ENCODE measurements at places on chromosomes 2 and 18.

DNA sequence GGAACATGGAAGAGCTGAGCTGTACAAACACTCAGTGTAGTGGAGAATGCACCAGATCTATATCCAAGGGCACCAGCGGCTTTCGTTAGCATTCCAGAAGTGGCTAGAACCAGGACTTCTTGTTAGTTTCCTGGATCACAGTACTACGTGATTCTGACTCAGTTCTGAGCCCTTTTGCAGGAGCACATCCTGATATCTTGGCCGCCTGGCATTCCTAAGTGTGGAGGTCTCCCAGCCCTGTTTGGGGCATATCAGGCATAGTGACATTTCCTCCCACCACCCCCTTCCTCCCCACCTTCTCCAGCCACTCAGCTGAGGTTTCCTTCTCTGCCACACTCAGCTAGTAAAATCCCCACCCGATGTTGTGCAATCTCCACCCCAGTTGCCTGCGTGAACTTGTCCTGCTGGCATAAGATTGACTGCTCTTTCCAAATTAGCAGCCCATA, 63.4 kb downstream of the BMP10 start:
- no peak for DNase-seq

- DNase-seq: no peak
Observed at GRCh38 chr2:70448041-70448440, 105.6 kb downstream of the TGFA start.

DNA sequence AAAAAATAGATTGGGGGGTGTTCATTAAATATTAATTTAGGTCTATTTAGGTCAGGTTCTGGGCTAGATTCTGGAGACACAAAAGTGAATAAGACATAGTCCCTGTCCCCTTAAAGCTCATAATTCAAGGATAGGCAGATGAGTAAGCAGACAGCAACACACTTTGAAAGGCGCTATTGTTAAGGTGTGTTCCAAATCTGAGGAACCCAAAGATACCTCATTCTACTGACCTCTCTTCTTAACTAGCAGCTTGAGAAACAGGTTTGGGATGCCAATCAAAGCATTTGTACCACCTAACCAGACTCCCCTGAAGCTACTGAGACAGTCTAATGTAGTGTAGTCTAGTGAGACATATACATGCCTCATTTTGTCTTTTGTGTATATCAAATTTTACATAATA, 34.8 kb downstream of the SEMA4F start:
- DNase-seq: no peak

DNA sequence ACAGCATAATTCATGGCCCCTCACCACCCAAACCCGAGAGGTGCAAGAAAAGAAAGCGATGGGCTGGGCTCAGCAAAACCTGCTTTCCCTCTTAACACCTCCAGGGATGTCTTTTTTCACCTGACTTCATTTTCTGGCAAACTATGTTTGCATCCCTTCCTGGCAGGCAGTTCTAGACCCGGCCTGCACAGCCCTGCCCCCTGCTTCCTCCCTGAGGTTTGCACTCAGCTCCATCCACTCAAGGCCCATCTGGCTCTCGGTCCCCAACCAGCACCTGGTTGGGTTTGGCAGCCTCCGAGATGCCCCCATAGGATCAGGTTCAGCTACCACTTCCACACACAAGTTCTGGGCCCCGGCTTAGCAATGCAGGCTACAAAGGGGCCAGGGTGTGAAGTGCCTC, 185.7 kb downstream of the SMAD7 start:
- no peak for DNase-seq

GRCh38 chr2:8980096-8980495, 23.4 kb downstream of the MBOAT2 start:
- no peak for DNase-seq

- no peak for DNase-seq
Observed at GRCh38 chr2:218229851-218230250, 12.9 kb downstream of the ARPC2 start.

GRCh38 chr2:35462226-35462998, 893.2 kb upstream of the CRIM1 start:
- no peak for DNase-seq

- no peak for DNase-seq
Observed at GRCh38 chr2:203660465-203660864, 46.0 kb upstream of the CD28 start.

DNA sequence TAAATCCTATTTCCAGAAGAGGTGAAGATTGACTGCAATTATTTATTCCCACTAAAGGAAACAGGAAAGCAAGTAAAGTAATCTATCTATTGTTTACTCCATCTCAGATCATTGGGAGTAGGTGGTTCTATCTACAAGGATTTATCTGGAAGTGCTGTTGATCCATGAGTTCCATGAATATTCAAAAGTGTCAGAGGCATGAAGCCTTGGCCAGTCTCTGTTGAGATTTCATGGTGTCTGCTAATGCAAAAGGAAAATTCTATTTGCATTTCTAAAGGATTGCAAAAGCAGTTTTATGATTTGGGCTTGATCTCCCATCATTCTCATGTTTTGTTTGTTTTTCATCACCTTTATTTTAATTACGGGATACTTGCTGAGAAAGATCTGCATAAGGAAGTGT, 102.4 kb upstream of the ST6GAL2 start:
- no peak for DNase-seq

DNA sequence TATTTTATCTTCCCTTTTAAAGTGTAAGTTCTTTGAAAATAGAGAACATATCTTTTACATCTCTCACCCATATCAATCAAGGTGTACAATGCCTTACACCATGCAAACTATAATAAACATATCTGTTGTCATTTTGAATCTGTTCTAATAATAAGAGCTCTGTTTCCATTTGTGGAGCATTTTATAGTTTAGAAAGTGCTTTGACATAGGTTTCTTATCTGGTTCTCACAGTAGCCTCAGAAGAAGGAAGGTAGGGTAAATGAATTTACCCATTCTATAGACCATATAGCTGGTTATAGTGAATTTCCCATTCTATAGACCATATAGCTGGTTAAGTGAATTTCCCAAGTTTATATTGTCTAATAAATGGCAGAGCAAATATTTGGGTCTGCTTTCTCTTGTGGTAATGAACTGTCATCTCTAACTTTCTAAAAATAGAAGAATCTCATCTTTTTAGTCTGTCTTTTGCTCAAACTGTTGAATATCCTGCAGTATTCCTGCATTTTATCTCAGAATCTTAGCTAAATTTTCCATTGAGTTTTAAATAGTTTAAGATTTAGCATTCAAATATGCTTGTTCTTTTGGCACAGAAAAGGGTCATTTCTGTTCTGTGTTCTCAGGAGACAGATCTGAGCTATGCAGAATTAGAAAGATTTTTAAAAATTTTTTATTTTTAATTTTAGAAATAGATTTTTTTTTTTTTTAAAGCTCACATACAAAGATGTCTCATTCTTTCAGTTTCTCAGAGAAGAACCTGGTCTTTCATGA, 80.7 kb upstream of the STON1 start:
- DNase-seq: no peak

Data from activated CD4-positive, alpha-beta T cell treated with anti-CD3 and anti-CD28 coated beads for 24 hours (primary cell).